Left kidney (tissue), 8 donors: ENCODE measurements at places on chromosomes 4 and X. TPM values are rescaled to one million over a fixed set of nuclear protein-coding genes. Genes with fewer than 3 reads are reported as not detected.

- DNase-seq: no peak
Observed at GRCh38 chr4:3233391-3234071, 15.4 kb upstream of the MSANTD1 start.

GRCh38 chr4:158670975-158671664 is 567 bp downstream of the C4orf46 start:
- peak; percentile 71 for DNase-seq

DNA sequence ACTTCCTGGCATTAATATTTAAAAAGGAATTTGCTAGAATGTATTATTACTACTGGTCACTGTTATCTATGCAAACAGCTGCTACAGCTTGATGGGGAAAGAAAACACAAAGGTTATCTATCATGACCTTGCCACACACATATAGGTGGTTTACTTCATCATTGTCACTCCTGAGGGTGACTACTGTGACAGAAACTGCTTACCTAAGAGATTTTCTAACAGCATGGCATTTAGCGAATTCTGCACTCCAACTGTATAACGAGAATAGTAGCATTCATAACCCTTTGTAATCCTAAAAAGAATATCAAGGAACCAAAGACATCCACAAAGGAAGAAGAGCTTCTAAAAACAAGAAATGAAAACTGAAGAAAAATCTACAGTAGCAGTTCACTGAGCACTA is 74.6 kb upstream of the SPOCK3 start:
- DNase-seq: no peak

- no peak for DNase-seq
Observed at GRCh38 chr4:74420863-74421262, 24.1 kb upstream of the AREG start.

GRCh38 chr4:79212311-79212710 is 113.5 kb downstream of the NAA11 start:
- no peak for DNase-seq

DNA sequence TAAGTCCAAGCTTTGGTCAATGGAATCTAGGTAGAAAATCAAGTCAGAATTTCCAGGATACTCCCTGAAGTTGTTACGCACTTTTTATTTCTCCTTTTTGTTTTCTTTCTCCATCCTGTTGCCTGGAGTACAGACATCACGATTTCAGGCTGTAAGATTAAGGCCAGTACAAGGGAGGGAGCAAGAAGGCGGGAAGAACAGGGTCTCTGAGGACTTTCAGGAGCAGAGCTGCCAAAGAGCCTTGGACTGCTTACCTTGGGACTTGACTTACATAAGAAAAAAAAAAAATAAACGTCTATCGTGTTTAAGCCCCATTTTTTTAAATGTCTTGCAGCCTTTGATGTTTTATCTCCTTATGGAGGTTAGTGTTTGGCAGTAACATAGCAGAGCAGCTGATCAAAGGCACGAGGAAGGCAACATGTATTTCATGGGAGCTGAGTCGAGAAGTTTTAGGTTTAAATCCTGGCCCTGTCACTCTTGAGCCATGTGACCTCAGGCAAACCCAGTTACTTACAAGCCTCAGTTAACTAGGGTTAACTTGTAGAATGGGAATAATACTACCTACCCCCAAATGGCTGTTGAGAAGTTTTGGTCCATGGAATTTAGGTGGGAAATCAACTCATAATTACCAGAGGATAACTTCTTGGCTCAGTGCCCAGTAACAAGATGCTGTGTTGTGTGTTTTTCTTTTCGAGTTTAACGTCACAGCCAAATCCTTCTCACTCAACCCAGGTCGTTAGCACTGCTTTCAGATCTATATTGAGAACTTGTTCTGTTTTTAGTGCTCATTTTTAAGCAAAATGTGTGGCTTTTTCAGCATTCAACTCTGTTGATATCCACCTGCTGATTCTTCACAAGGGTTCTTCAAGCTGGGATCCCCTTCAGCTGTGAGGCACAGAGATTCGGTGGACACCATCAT is 106.8 kb downstream of the CLNK start:
- DNase-seq: no peak

- no peak for DNase-seq
Observed at GRCh38 chr4:137998666-137999429, 243.3 kb downstream of the SLC7A11 start.

- no peak for DNase-seq
Observed at GRCh38 chr4:84389406-84389805, 109.7 kb downstream of the NKX6-1 start.

- no peak for DNase-seq
Observed at GRCh38 chr4:11261066-11261850, 167.4 kb downstream of the HS3ST1 start.

GRCh38 chr4:150038335-150039076 is 39.7 kb upstream of the DCLK2 start:
- DNase-seq: no peak

DNA sequence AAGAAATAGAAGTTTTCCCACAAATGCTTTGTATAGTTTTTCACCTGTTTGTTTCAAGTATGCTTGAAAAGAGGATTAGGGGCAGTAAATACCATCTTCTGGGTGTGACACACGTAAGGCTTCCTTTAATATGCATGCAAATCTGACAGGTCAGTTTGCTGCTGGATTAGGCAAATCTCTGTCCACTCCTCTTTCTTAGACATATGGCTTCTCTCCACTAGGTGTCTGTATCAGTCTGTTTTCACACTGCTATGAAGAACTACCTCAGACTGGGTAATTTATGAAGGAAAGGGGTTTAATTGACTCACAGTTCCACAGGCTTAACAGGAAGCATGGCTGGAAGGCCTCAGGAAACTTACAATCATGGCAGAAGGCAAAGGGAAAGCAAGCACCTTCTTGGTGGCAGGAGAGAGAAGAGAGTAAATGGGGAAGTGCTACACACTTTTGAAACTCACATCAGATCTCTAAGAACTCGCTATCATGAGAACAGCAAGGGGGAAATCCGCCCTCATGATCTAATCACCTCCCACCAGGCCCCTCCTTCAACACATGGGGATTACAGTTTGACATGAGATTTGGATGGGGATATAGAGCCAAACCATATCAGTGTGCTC is 66.9 kb downstream of the TAB3 start:
- no peak for DNase-seq

DNA sequence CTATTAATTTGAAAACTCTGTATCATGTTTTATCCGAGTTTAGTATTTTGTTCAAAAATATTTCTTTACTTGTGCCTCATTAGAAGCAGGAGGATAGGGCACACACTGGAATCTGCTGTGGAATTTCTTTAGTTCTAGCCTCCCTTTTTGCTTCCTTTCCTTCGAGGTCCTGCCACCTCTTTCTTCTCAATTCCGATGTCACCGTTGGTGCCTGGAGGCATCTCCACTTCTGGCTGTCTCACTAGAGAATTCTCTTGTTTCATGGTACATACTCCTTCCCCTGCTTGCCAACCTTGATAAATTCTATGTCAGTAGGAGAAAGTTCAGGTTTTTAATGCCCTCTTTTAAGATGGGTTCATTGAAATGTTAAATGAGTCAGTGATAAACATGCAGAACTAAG is 140.1 kb downstream of the ANK2 start:
- no peak for DNase-seq

DNA sequence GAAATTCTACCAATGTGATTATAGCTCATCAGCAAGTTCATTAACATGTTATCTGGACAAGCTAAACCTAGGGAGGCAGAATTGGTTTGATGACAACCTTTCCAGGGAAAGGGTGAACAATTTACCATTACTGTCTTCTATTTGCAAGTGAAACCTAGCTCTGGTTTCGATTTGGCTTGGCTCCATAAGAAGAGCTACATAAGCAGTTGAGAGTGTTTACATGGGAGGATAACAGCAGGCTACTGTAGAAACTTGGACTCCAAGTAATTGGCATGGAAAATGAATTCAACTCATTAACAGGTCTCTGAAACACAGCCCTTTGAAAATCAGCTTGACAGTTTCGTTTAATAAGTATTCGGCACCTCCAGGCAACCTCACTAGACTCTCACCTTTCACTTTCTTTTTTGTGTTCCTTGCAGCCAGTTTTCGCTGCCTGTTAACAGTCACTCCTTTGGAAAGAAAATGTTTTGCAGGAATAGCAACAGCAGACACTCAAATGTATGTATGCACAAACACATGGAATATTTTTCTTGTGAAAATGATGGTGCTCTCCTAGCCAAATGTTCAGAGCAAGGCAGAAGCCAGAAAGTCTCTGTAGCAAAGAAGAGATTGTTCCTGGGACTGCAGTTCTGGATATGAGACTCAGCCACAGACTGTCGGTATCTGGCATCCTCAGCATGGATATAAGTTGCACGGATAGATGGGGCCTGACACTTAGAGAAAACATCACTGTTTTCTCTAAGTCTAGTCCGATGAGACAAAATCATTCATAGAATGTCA is 27.5 kb downstream of the POU3F4 start:
- no peak for DNase-seq

DNA sequence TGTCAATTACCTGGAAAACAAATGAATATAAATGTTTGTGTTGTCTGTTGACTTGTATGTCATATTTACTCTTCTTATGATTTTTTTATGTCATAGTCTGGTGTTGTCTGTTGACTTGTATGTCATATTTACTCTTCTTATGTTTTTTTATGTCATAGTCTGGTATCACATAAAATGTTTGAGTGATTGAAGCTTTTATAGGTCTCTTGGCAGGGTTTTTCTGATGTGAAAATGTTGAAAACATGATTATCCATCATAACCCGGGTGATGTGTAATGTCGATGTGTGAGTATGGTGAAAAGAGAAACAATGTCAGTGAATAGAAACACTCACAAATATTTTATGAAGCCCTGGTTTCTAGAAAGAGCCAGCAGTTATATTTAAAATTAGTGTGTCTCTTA is 335.7 kb downstream of the BMPR1B start:
- DNase-seq: no peak

GRCh38 chrX:20271730-20272129 is 5.0 kb upstream of the RPS6KA3 start:
- DNase-seq: no peak

GRCh38 chr4:142817442-142817841 is 28.7 kb downstream of the INPP4B start:
- DNase-seq: no peak

The NEUROG2 gene
- not detected for polyA plus RNA-seq

The SMIM31 gene
- 0.86 TPM for polyA plus RNA-seq

The CXCL11 gene
- not detected for polyA plus RNA-seq

The TLR1 gene
- 4.3 TPM for polyA plus RNA-seq

The BST1 gene
- polyA plus RNA-seq: 15.1 TPM

The MAOB gene
- polyA plus RNA-seq: 51.0 TPM

The ACE2 gene
- 55.0 TPM for polyA plus RNA-seq

The F8A1 gene
- polyA plus RNA-seq: 26.1 TPM
